ENCODE measurements at places on chromosomes 6 and 20.
A peak's percentile ranks its signal among the peaks of the same experiment; 100 is the strongest.

- H3K4me1 ChIP-seq = peaks cover 14% of the 10 kb centered on the region
- no peaks in the 10 kb centered on the region for H3K36me3 ChIP-seq
- no peak for DNase-seq
- no peak overlapping the region for H3K27ac ChIP-seq
- no peak overlapping the region for H3K4me3 ChIP-seq
Measured at GRCh38 chr20:54114109-54114508, 43.7 kb upstream of the BCAS1 start.

DNA sequence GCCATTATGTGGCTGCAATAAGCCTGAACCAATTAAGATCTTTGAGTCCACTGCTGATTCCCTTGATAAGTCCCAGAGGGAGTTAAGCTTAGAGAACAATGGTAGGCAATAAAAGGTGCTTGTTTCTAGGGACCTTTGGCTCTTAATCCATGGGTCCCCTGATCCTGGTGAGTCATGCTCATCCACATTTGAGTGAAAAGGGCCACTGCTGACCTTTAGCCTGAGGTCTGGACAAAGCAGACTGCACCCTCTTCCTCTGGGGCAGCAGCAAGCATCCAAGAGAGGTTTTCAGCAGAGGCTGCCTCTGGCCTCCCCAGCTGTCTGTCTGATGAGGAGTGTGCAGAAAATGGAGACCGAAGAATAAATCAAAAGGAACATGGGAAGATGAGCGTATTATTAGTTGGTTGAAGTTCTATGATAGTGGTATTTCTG is 16.1 kb upstream of the SCGN start:
- no peak overlapping the region for H3K27ac ChIP-seq
- DNase-seq = no peak
- peaks cover 17% of the 10 kb centered on the region for H3K27me3 ChIP-seq
- no peak overlapping the region for H3K4me3 ChIP-seq
- H3K4me1 ChIP-seq = peaks cover 7% of the 10 kb centered on the region

DNA sequence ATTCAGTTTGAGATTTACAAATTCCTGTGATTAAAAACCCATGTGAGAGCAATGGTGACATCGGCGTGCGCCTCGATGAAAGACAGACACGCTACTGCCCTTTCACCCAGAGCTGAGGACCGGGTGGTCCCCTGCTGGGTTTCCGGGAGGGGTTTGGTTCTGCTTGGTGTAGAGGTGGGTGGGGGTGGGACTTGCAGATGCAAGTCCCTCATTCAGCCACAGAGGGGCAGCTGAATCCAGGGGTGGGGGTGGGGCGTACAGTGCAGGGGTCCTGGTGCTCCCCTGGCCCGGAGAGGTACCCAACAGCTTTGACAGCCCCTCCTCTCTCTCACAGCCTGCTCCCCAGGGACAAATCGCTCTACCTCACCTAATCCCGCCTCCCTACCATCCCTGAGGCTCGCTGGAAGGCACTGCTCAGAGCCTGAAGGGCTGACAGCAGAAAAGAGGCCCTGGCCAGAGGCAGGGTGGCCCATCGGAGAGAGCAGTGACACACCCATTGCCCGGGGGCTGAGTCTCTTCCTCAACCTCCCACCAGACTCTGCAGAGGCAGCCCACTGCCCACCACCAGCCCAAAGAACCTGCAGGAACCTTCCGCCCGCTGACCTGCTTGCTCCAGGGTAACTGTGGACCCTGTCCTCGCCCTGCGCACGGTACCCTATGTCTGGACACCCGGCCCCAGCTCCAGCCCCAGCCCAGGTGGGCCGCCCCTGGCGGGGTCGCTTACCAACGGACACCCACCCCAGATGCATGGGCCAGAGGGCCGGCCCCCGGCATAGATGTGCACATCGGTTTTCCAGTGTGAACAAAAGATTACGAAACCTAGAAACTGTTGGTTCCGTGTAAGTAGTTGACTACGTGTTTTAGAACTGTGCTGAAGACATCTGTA is 118.4 kb downstream of the JPH2 start:
- H3K27ac ChIP-seq = no peak overlapping the region
- DNase-seq = no peak
- peaks cover 15% of the 10 kb centered on the region for H3K4me1 ChIP-seq
- no peaks in the 10 kb centered on the region for H3K27me3 ChIP-seq

- no peak overlapping the region for H3K27ac ChIP-seq
- H3K4me1 ChIP-seq = peaks cover 5% of the 10 kb centered on the region
- H3K36me3 ChIP-seq = no peaks in the 10 kb centered on the region
Measured at GRCh38 chr6:168265394-168265793, 54.2 kb downstream of the DACT2 start.

DNA sequence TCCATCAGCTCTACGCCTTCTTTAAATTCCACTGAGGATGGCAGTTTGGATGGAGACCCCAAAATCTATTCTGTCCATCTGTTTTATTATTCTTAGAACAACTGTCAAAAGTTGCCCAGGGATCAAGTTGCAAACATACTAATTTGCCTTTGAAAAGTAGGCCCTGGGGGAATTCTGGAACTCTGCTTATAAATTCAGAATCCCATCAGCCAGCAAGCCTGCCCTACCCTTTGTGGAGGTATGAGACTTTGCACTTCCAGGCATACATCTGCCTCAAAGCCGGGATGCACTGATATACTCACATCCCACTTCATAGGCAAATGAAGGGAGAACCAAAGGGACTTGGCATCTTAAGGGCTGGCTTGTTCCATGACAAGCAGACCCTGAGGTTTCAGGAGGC is 93.6 kb downstream of the INSM1 start:
- no peaks in the 10 kb centered on the region for H3K27me3 ChIP-seq
- H3K27ac ChIP-seq = peak overlapping the region; percentile 86
- H3K36me3 ChIP-seq = no peaks in the 10 kb centered on the region
- H3K4me1 ChIP-seq = peaks cover 66% of the 10 kb centered on the region
- no peak for DNase-seq

DNA sequence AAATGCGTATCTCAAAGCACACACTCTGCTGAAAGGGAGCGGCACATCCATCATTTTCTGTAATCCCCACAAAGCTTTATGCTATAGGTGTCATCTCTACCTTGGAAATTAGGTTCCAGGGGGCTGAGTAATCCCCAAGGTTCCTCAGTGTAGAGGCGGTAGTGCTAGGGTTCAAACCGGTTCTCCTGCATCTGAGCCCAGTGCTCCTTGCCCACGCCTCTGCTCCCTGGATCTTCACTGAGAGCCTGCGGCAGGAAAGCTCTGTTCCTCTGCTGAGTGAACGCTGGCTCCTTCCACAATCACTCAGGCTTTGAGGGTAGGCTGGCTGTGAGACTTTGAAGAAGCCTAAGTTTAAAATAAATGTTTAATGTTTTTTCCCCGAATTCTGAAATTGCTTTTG is 24.9 kb downstream of the SLC22A23 start:
- H3K4me3 ChIP-seq = no peak overlapping the region
- peaks cover 26% of the 10 kb centered on the region for H3K36me3 ChIP-seq
- H3K4me1 ChIP-seq = peaks cover 73% of the 10 kb centered on the region
- peak overlapping the region; percentile 83 for H3K27ac ChIP-seq
- DNase-seq = no peak
- H3K27me3 ChIP-seq = no peaks in the 10 kb centered on the region

GRCh38 chr20:11849270-11849915 is 68.3 kb upstream of the BTBD3 start:
- no peak overlapping the region for H3K4me3 ChIP-seq
- no peaks in the 10 kb centered on the region for H3K36me3 ChIP-seq
- H3K27ac ChIP-seq = no peak overlapping the region
- H3K4me1 ChIP-seq = peaks cover 18% of the 10 kb centered on the region
- no peak for DNase-seq

DNA sequence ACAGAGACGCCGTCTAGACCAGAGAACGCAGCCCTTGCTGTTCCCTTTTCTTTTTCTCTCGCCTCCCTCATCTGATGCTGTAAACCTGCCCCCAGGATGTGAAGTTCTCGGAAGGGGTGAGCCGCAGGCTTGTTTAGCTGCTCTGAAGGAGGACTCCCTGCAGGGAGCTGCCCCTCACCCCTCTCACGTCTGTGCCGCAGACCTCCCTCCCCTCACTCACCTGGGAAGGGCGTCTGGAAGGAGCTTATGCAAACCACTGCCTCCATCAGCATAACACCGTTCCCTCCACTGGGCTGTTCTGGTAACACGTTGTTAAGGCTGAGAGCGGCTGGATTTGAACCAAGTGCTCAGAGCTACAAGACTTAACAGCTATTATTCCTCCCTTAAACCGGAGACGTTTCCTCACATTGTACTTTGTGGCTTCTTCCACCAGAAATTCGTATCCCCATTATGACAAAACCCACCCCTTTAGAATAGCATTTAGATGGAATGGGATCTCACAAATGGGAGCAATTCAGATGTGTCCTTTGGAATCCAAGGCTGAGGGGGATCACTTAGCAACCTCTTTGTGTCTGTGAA is 99.8 kb downstream of the SMOC2 start:
- H3K27ac ChIP-seq = peak overlapping the region; percentile 73
- H3K4me1 ChIP-seq = peaks cover 37% of the 10 kb centered on the region
- DNase-seq = peak; percentile 67
- H3K27me3 ChIP-seq = no peaks in the 10 kb centered on the region
- H3K4me3 ChIP-seq = no peak overlapping the region
- H3K36me3 ChIP-seq = no peaks in the 10 kb centered on the region

DNA sequence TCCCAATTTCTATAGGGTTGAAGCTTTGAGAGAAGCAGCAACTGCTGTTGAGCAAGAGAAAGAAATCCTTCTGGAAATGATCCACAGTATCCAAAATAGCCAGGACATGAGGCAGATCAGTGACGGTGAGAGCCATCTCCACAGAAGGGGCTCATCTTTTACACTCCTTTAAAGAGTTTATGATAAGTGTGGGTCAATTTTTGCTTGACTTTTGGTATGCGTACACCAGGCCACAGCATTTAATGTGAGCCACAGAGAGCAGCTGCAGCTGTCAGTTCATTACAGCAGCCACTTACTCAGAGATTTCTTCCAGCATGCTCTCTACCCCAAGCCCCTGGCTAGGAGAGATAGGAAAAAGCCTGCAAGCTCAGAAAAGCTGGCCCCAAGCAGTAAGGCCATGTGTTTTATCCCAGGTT is 9.9 kb downstream of the BAG2 start:
- H3K27me3 ChIP-seq = no peaks in the 10 kb centered on the region
- peaks cover 17% of the 10 kb centered on the region for H3K36me3 ChIP-seq
- no peak for DNase-seq
- H3K27ac ChIP-seq = peak overlapping the region; percentile 10
- H3K4me3 ChIP-seq = no peak overlapping the region

DNA sequence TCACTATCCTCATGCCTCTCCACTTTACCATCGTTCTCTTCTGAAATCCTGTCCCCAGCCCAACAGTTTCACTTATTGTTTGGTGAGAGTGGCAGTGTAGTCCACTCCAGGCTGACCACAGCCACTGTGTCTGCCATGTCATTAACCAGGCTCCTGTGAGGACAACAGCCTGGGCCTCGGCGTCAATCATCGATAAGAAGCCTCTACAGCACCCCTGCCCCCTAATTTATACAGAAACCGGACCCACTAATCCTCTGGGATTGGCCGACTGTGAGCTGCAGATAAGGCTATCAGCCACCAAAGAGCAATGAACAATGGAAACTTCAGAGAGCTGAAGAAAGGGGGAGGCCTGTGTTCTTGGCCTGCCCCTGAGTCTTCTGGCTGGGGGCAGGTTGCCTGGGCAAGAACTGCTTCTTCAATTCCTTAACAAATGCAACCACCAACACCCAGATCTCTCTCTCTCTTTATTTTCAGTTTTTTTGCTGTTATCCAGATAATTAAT is 3.4 kb downstream of the EGFL8 start:
- H3K4me3 ChIP-seq = no peak overlapping the region
- no peaks in the 10 kb centered on the region for H3K27me3 ChIP-seq
- peaks cover 36% of the 10 kb centered on the region for H3K36me3 ChIP-seq
- H3K4me1 ChIP-seq = peaks cover 11% of the 10 kb centered on the region
- no peak for DNase-seq

Measured in WTC11 (cell line).